Amniotic stem cell (primary cell): ENCODE measurements at places on chromosomes 12 and 14.

- no peak for DNase-seq
These were observed 25.8 kb upstream of the C12orf76 start for GRCh38 chr12:110074089-110074488.

- DNase-seq, result no peak
These were observed 706 bp upstream of the DIO2 start for GRCh38 chr14:80212023-80212397.

- DNase-seq, result no peak
These were observed 238.1 kb downstream of the SLC2A13 start for GRCh38 chr12:39867631-39868327.

DNA sequence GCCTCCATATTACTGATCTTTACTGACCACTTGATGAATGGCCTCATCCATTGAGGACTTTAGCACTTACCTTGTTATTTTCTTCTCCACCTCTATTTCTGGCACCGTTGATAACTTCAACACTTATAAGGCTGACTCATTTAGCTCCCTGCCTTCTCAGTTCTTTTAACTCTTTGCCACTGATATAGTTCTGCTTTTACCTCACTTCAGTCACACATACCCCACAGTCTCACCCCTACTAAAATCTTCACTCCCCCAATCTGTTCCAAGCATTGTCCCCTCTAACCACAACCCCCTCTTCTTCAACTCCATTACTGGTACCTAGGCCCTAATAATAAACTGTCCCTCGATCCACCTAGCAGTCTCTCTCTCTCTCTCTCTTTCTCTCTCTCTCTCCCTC lies 141.0 kb downstream of the PAH start:
- no peak for DNase-seq

DNA sequence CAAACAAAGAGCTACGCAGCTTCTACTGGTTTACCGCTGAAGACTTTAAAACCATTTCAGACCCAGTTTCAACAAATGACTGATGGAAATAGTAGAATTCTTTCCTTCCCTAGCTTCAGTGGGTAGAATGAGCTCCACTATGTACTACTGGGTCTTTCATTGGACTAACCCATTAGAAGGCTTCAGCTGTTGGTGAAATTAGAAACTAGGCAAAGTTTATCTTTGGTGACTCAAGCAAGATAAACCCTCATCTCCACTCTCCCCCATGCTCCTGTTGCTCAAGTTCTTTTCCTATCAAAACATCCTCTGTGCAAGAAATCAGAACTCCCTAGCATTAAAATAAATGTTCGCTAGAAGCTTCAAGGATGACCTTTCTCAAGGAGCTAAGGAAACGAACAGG lies 159.2 kb downstream of the PAWR start:
- no peak for DNase-seq

GRCh38 chr14:49659526-49660455 lies 24.7 kb upstream of the DNAAF2 start:
- no peak for DNase-seq

- peak; percentile 81 for DNase-seq
These were observed 28.4 kb downstream of the SLC7A8 start for GRCh38 chr14:23154964-23155587.

DNA sequence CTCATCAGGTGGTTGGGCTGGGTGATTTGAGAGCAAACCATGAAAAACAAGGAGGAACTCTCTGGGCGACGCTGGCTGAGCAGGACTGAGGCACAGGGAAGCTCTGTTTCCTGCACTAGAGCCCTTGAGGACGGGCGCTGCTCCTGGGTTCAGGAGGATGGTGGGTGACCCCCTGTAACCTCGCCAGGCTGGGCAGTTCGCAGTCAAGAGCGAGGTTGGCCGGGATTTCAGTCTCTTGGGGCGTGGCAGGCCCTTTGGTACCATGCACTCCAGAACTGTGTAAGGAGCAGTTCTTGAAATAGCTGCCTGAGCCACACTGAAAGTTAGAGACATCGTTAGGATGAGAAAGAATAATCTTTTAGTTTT lies 202.2 kb downstream of the TSPAN9 start:
- no peak for DNase-seq

DNA sequence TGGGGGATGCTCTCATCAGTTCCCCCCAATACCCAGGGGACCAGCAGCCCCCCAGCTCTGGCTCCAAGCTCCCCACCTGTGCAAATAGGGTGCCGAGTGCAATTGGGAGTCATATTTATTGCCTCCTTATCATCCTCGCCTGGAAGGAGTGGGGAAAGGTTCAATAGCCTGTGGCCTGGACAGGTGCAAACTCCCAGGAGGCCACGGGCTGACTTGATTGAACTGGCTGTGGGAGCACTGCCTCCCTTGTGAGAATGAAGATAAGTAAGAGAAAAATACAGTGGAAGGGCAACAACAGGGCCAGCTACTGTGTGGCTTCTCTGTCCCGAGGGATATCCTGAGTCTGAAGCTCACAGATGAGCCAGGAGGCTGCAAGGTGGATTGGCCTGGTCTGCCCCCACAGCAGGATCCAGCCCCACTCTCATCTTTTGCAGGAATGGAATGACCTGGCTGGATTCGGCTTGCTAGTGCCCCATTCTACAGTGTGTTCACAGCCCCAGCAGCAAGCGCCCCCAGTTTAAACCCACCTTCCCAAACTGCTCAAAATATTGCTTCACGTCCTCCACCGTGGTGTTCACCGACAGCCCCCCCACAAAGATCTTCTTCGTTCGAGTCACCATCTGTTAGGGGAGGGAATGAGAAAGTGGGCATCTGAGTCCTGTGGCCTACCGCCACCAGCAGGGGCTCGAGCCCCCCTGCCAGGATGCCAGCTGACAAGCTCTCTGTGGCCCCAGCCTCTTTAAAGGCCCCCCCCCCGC lies 6.3 kb downstream of the MSI1 start:
- DNase-seq, result no peak

- DNase-seq, result no peak
These were observed 13.3 kb upstream of the GRIP1 start for GRCh38 chr12:66692170-66692569.

DNA sequence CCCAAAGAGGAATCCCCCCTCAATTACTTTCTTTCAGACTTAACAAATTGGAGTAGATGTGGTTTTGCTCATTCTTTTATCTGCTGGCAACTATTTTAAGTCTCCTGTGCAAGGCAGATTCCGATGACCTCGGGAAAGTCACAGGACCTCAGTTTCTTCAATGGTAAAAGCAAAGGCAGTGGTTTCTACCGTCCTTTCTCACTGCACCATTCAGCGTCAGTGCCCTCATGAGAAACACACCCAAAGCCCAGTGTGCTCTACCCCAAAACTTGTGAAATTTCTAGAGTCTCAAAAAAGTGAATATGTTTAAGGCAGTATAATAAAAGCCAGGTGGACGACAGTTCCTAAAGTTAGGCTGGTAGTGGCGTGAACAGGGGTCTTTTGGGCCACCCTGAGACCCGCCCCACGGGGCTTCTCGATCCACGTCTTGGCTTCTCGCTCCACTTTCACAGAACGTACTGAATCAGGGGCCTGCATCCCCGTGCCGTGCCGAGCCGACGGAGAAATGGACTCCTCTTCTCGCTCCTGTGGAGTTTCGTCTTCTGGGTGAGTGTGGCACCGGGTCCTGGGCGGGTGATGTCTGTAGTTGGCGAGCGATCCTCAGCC lies 1.3 kb upstream of the ARHGAP5 start:
- DNase-seq, result no peak

GRCh38 chr14:86038387-86039042 lies 508.6 kb downstream of the FLRT2 start:
- no peak for DNase-seq
